AG20443 (cell line): ENCODE measurements at places on chromosomes 7 and 10.
A peak's percentile ranks its signal among the peaks of the same experiment; 100 is the strongest.

DNA sequence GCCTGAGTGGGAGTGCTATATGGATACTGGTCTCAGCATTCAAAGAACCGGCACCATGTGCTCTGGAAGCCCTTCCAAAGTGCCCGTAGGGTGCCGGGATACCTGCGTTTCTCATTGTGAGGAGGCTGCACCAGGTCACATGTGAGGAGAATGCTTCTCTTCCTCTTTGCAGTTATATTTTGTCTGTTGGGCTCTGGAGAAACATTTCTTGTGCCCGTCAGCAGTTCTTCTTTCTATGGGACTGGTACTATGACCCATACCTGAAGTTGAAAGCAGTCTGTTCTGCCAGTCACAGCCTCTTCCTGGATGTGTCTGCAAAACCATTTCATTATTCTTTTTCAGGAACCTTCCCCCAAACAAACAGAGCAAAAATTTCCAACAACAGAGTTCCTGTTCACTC, 465.0 kb downstream of the SUGCT start:
- DNase-seq, result no peak

GRCh38 chr10:48523212-48523819, 81.6 kb downstream of the ARHGAP22 start:
- DNase-seq, result peak; percentile 96

- no peak for DNase-seq
Measured at GRCh38 chr7:103689255-103689654, 243.2 kb upstream of the SLC26A5 start.

GRCh38 chr7:123682690-123683089, 27.0 kb downstream of the LMOD2 start:
- peak; percentile 51 for DNase-seq

GRCh38 chr7:20374399-20374798, 43.7 kb downstream of the ITGB8 start:
- DNase-seq, result no peak

DNA sequence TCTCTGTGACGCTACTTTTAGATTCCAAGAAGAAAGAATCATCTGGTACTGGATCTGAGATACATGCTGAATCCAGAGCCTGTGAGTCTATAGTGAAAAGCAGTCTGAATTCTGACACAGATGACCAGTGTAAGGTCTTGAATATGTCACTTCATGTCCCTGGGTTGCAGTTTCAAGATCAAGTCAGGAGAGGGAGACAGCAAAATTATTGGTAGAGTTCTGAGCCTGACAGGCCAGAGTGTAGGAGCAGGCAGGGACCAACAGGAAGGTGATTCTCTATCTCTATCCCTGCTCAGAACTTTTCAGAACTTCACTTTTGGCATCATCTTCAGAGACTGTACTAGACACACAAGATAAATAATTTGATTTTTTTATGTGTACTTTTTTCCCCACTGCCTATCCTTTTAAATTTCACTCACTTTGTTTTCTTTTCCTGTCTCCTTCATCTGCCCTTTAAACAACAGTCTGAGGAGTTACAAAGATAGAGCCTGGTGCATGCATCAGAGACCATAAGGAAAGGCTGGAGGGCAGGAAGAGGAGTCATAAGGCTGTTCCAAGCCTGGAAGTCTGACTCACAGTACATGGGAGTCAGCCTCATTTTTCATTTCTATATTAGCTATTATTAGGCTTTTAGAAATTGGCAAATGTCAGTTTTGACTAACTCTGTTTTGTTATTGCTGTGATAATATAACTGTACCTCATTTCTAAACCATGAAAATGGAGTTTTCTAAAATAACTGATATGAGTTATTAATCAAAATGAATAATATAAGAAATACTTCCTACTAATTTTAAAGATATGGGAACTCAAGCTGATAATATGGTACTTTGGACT, 120.2 kb upstream of the TMEM229A start:
- DNase-seq, result no peak

DNA sequence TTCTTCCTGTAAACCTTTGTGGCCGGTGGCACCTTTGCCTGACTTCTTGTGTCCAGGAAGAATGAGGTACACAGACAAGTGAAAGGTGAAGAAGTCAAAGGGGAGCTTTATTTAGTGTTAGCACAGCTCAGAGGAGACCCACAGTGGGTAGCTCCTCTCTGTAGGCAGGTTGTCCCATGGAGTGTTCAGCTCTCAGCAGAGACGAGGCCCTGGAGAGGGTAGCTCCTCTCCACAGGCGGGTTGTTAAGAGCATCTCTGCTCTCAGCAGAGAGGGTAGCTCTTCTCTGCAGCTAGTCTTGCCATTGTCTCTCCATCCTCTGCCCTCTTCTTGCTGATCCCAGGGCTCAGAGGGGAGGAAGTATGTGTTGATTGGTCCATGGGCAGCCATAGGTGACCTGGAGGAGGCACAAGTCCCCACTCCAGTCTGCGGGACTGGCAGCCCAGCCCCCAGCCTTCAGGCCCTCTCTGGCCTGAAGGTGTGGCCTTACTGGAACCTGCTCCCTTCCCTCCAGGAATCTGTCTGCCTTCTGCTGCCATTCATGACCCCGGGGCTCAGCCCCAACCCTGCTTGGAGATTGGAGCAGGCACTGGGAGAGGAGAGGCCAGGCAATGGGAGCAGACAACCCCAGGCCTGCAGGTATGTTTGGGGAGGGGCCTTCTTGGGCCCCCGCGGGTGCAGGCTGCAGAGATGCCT, 24.5 kb downstream of the HHEX start:
- DNase-seq, result no peak

DNA sequence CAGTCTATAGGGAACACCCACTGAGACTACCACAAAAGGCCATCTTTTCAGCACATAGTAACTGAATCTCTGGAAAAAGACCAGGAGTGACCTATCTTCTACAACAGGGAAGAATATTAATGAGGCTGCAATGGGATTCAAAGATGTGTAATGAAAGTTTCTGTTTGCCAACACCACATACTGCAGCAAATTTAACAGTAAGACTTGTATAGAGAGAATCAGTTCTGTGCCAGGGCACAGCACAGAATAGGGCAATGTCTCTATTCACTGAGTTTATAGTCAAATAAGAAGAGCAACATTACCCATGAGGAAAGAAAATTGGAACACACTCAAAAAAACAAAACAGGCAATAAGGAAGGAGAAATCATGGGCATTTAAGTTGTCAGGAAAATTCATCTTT, 91.4 kb upstream of the PTN start:
- DNase-seq, result no peak

DNA sequence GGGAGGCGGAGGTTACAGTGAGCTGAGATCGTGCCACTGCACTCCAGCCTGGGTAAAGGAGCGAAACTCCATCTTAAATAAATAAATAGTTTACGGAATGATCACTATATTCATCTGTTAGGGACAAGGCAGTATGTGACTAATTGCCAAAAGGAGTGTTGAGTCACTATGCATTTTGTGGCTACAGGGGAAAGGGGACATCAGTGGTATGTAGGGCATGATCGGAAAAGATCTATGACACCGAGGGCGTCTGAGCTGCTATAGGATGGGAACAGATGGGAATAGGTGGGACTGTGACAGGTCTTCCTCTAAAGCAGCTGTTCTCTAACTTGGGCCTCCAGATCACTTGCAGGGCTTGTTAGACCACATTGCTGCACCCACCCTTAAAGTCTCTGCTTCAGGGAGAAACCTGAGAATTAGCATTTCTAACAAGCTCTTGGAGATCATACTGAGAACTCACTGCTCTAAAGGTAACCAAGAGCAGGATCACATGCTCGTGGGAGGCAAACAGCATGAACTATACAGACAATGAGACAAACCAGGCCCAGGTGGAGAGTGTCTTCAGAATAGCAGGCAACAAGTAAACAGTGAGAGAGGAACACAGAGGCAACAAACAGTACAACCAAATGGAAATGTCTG, 65.1 kb upstream of the ITGA8 start:
- no peak for DNase-seq

DNA sequence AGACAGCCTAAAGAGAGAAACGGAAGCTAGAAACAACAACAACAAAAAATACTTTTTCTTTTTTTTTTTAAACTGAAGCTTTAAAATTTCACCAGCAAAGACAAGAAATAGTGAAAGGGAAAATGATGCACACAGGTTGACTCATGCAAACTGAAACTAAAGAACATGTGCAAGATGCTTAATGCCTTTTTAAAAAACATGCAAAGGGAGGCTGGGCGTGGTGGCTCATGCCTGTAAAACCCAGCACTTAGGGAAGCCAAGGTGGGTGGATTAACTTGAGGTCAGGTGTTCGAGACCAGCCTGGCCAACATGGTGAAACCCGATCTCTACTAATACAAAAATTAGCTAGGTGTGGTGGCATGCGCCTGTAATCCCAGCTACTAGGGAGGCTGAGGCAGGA, 15.1 kb upstream of the CUBN start:
- no peak for DNase-seq

DNA sequence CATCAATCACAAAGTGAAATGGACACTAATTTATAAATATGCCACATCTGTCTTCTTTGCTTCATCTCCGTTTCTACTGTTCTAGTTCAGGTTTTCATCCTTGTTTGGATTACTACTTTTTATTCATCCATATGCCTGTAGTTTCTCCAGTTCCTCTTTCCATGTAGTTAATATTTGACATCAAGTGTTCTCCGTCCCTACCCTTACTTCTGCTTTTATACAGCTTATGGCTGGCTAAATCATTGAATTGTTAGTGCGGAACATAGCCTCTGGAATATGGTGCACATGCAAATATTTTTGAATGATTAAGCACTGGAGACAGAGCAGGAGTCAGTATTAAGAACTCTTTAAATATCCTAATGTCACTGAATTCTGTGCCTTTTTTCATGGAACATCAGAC, 230.0 kb upstream of the PPP1R3A start:
- DNase-seq, result no peak

DNA sequence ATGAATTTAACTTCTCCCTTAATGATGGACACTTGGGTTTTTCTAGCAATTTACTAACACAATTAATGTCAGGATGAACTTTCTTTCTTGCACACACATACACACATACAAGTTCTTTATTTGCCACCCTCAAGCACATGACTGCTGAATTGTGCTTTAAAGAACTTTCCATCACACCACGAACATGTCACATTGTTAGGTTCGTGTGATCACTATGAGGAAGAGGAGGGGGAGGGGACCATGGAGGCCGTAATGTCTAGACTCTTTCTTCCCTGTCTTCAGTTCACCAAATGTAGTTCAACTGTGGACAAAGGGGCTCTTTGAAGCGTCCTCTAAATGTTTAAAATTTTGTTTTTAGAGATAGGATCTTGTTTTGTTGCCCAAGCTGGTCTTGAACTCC, 31.0 kb downstream of the NUP42 start:
- no peak for DNase-seq

DNA sequence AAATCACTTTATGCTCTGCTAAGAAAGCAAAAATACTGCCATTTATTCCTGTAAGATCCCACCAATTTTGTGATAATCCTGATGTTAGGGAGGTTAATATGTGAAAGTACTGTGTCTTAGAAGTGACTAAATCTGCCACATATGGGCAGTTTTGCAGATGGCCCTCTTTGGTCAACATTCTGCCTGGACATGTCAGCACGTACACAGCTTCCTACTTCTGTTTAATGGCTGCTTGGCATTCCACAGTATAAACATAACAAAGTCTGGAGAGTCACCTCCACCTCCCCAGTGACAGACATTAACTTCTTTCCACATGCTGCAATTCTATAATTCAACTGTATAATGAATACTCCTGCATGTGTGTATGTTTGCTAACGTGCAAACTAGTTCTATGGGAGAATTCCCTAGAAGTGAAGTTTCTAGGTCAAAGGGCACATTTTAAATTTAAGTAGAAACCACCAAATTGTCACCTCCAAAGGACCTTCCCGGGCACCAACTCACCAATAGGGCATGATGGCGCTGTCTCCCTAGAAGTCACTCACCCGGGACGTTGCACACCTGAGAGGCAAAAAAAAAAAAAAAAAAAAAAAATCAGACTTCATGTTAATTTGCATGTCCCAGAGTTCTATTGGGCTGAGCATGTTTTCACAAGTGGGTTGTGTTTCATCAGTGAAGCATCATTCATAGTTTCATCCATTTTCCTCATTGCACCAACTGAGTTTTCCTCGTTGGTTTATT, 38.9 kb downstream of the MKI67 start:
- no peak for DNase-seq

DNA sequence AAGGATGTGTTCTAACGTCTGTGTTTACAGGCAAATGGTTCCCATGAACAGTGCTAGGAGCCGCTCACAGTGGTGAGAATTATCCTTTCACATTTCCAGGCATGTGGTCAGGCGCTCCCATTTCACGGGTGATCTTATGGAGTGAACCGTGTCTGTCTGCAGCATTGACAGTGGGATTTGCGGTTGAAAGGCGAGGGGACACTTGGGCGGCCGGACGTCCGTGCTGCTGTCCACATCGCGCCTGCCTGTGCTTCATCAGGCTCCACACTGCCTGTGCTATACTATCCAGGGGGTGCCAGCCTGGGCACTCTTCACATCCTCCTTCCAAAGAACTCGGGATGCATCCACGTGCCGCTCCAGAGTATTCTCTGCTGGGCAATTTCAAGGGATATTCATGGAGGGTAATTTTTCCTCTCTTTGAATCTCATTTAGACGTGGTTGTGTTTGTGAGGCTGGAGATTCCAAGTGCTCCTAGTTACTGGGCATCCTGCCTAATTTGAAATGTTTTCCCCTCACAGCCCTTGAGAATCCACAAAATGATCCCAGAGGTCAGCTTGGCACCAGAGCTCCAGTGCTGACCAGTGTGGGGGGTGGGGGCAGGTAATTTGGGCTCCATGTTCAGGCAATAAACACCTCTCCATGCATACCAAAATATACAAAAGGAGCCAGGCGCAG, 61.9 kb upstream of the EBF3 start:
- no peak for DNase-seq

- no peak for DNase-seq
Measured at GRCh38 chr10:102651455-102652169, 7.3 kb downstream of the TRIM8 start.

- peak; percentile 19 for DNase-seq
Measured at GRCh38 chr10:26855186-26855585, 5.6 kb downstream of the ABI1 start.
